ENCODE measurements at places on chromosomes 4 and X.

DNA sequence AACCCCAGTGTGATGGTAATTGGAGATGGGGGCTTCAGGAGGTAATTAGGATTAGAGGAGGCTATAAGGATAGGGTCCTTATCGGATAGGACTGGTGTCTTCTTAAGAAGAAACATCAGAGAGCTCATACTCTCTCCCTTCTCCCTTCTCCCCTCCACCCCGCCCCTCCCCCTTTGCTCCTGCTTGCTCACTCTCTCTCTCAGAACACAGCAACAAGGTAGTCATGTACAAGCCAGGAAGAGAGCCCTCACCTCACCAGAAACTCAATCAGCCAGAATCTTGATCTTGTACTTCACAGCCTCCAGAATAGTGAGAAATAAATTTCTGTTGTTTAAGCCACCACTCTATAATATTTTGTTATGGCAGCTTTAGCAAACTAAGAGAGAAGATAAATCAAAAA, 4.5 kb downstream of the DDX60L start:
- no peak for DNase-seq

- no peak for DNase-seq
These were observed 1060.6 kb downstream of the STIM2 start for GRCh38 chr4:27921231-27921630.

DNA sequence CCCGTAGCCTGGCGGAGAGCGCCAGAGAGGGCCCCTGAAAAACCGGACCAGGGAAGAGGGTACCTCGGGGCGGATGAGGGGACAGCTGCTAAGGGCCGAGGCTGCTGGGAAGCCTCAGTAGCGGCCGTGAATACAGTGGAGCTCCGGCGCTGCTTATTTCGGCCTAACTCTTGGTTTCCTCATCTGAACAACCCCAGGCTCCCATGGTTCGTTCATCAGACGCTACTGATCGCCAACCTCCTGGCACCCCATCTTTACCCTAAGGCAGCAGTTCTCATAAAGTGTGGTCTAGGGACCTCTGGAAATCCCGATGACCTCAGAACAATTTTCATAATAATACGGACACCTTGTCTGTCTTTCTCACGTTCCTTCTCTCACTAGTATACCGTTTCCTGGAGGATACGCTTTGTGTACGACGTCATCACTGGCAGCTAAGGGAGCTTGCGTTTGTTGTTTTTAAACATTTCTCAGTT, 645 bp upstream of the RAB28 start:
- peak; percentile 54 for DNase-seq

- no peak for DNase-seq
These were observed 66.4 kb upstream of the NDP start for GRCh38 chrX:44039556-44039955.

DNA sequence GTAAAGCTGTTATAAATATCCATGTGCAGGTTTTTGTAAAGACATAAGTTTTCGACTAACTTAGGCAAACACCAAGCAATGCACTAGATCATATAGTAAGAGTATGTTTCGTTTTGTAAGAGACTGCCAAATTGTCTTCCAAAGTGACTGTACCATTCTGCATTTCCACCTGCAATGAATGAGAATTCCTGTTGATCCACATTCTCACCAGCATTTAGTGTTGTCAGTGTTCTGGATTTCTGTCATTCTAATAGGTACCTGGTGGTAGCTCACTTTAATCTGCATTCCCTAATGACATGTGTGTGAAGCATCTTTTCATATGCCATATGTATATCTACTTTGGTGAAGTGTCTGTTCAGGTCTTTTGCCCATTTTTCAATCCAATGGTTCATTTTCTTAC, 57.8 kb downstream of the SH3RF1 start:
- DNase-seq = no peak

- DNase-seq = no peak
These were observed 185.6 kb downstream of the IQCM start for GRCh38 chr4:149630064-149630463.

DNA sequence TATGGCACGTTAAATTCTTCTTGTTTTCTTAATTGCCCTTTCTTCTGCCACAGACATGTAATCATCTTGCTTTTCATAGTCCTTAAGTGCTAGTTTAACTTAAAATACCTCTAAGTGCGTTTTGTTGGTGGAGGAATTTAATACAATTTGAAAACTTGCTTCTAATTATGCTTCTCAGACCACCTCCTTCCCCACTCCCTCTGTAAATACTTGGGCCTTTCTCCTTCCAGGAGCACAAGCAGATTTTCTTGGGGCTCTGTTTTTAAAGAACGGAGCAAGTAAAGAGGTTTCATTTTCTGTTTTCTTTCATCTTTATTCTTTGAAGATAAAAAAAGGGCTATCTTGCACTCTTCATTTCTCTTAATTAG, 559 bp upstream of the PCDH18 start:
- no peak for DNase-seq

DNA sequence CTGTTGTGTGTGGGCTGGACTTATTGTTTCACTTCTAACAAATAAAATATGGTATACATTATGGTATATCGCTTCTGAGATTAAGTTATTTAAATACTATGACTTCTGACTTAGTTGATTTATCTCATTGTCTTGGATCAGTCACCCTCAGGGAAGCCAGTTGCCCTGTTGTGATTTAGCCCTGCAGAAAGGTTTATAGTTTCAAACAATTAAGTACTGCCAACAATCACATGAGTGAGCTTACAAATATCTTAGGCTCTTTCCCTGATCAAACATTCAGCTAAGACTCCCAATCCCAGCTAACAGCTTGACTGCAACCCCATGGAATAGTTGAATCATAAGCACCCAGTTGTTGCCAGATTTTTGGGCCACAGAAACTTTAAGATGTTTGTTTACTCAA, 85.4 kb downstream of the MAGEC1 start:
- DNase-seq = no peak

DNA sequence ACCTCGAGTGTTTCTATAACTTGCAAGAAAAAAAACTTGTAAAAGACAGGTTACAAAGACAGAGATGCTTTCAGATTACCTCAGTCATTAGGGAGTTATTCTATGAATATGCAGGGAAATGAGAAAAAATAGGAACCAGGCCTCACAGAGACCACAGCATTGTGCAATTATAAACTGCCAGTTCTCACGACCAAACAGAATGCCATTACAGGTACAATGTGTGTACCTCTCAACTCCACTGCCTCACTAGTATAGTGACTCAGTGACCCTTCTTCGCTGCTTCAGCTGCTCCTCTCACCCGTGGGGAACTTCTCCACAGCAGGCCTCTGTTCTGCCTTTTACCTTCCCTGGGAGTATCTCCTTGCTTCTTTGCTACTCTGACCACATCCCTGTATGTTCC, 2.3 kb upstream of the HTATSF1 start:
- no peak for DNase-seq

GRCh38 chr4:7771541-7772507, 167.8 kb downstream of the AFAP1 start:
- no peak for DNase-seq
